ENCODE measurements at places on chromosomes 2 and 18.

DNA sequence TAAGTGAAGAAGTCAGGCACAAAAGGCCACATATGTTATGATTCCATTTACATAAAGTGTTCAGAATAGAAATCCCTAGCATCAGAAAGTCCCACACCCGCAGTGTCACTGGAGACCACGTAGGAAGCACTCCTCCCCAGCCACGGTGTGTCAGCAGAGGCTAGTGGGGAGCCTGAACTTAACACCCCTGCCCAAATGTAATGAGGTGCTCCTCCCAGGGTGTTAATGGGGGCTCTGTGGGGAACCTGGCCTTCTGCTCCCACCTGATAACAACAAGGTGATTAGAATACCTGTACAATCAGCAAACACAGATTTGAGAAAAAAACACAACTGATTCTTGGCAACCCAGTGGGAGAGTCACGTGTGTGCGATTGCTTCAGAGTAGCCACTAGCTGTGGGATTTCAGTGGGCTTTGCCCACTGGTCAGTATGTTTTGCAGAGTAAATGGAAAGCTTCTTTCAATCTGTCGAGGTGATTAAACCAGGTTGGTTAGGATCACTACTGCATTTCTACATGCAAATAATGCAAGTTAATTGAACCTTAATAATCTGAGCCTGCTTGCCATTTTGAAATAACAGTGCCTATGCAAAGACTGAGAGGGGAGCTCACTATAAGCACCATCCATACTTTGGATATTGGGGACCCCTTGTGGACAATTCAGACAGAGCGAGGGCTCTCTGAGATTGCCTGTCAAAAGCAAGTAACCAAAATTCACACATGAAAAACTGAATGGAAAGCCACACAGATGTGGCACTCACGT is 20.6 kb upstream of the ATRAID start:
- DNase-seq, result no peak

GRCh38 chr2:10220902-10221391 is 81.8 kb upstream of the HPCAL1 start:
- peak; percentile 4 for DNase-seq

DNA sequence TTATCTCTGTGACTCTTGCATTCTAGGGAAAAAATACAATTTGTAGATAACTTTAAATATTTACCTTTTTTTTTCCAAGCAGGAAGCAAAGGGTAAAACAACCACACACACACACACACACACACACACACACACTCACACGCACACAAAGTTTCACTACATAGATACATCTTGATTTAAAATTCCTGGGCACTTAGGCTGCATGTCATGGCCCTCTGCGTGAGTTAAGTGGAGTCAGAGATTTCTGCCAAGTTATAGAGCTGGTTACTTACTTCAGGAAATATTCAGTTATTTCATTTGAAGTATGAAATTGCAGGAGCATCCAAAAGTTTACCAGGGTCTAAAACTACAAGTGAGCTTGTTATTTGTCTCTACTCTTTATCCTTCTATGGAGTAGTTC is 612.0 kb downstream of the IRS1 start:
- DNase-seq, result peak; percentile 77

GRCh38 chr2:229922449-229923386 is at the start of gene FBXO36:
TSS of gene FBXO36 (plus strand) at chr2:229922503. CDS start at chr2:229922514, 11 bp downstream.
- DNase-seq, result no peak

GRCh38 chr2:120612931-120613330 is 122.7 kb upstream of the GLI2 start:
- DNase-seq, result no peak

DNA sequence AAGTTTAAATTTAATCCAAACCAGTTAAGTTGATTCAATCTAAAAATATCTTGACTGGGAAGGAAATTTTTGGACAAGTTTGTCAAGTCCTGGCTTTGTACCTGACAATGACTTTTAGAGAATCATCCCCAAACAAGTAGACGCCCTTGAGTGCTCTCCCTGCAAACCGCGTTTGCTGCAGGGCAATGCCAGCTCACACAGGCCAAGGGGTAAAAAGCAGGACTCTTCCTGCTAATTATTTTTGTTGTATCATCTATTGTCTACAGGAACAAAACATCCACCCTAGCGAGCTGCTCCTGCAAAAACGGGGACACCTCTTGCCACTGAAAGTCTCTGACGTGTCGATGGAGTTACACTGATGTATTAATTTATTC is 10.9 kb downstream of the ID2 start:
- no peak for DNase-seq

GRCh38 chr2:234994438-234995321 is 42.9 kb downstream of the SH3BP4 start:
- DNase-seq, result no peak

DNA sequence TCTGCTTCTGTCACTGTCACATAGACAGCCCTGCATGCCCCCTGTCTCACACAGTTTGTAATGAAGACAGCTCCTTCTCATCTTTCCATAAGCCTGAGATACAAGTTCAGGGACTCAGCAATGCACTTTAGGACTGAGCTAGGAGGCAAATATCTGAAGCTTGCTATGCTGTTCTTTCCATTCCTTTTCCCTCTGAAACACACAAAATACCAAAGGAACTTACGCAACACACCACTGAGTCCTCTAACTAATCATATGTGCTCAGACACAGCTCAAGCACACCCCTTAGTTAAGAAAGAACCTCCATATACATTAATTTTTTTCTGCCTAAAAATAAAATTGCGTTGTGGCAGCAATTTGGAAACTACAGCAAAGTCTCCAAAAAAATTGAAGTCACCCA is 17.9 kb downstream of the SERPINB8 start:
- DNase-seq, result no peak

DNA sequence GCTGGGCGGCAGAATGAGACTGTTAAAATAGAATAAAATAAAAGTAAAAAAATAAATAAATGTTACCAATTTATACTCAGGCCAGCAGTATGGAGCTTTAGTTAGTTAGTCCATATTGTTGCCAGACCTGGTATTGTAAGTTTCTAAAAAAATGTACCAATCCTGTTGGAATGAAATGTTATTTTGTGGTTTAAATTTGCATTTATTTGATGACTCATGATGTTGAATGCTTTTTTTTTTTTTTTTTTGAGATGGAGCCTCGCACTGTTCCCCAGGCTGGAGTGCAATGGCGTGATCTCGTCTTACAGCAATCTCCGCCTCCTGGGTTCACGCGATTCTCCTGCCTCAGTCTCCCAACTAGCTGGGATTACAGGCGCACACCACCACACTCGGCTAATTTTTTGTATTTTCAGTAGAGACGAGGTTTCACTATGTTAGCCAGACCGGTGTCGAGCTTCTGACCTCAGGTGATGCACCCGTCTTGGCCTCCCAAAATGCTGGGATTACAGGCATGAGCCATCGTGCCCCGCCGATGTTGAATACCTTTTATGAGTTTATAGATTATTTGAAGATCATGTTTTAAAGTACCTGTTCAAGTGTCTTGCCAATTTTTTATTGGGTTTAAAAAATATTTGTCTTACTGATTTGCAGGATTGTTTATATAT is 5.7 kb upstream of the PTPRN start:
- no peak for DNase-seq

DNA sequence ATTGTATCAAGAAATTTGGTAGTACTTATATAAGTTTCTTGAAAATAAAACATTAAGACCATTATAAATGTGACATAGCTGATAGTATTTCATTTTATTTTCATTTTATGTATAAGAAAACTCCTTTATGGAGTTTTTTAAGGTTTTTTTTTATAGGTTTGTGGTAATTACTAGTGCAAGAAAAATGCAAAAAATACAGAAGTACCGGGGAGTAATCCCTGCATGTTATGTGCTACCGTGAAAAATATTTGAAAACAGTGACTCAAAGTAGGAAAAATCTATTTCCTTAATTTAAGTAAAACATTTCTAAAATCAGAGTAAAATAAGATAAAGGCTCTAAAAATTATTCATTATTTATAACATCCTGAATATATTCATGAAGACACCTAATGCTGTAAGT is 21.6 kb downstream of the ZSWIM2 start:
- DNase-seq, result peak; percentile 31

GRCh38 chr2:119821266-119821665 is 61.5 kb downstream of the PTPN4 start:
- DNase-seq, result no peak

GRCh38 chr18:29174891-29175290 is 998.0 kb upstream of the CDH2 start:
- DNase-seq, result no peak

DNA sequence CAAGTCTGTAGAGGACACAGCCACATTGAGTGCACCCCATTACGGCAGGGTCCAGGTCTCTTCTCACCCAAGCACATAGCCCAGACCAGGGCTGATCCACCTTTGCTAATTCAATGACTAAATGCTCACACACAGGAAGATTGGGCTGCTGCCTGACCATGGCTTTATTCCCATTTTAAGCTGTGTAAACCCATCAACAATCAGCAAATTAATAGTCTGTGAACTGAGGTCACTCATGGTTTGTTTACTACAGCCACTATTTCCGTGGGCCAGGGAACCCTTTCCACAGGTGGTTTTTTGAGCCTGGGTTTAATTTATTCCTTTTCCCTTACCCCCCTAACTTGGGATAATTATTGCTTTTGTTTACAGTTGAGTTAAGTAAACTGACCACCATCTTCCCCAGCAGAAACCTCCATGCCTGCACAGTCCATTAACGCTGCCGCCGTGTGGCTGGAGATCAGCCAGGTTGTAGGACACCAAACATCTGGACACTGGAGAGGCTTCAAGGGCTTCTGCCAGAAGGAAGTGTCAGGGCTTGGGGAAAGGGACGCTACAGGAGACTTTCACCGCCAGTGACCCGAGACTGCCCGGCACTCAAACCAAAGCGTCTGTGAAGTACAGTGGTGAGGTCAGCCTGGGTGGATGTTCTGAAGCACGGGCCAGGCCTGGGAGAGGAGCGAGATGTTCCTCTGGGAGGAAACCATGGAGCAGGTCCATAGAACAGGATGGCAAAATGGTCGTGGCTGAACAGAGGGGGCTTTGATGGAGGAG is 282.9 kb downstream of the DYSF start:
- no peak for DNase-seq

DNA sequence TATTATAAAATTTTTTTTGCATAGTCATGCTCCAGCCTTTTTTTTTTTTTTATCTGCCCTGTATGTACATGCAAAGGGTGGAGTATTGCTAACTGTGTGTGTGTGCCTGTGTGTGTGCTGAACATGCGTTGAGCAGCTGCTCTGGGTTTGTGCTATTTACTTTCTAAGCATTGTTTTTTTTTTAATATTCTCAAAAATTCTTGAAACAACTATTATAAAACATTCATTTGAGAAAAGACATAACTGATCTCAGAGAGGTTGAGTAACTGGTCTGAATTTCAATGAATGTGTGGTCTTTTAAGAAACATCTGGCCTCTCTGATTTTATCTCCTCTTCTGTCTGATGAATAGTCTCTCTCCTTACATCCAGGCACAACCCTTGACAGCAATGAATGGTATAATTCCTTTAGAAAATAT is 366.0 kb upstream of the SLC14A2 start:
- DNase-seq, result peak; percentile 66

DNA sequence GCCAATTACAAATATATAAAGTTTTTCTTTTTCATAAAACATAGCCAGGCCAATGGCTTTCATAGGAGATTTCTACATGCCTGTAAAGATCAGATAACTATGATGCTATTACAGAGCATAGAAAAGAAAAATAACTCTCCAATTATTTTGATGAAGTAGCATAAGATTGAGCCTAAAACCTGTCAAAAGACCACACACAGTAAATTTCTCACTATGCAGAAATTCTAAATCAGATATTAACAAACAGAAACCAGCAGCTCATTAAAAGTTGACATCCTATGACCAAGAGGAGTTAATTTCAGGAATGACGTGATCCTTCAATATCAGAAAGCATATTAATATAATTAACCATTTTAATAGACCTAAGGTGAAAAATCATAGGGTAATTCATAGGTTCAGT is 139.0 kb upstream of the PIEZO2 start:
- no peak for DNase-seq

GRCh38 chr2:218397820-218398436 is 1.7 kb upstream of the CTDSP1 start:
- no peak for DNase-seq

All from BJ (cell line).